ENCODE measurements at places on chromosomes 5 and 9. TPM values are rescaled to one million over a fixed set of nuclear protein-coding genes. Genes with fewer than 3 reads are reported as not detected.
A peak's percentile ranks its signal among the peaks of the same experiment; 100 is the strongest.

DND1 gene
- 0.60 TPM for total RNA-seq

- DNase-seq = no peak
These were observed 1378.7 kb upstream of the C9orf72 start for GRCh38 chr9:28951945-28952344.

DNA sequence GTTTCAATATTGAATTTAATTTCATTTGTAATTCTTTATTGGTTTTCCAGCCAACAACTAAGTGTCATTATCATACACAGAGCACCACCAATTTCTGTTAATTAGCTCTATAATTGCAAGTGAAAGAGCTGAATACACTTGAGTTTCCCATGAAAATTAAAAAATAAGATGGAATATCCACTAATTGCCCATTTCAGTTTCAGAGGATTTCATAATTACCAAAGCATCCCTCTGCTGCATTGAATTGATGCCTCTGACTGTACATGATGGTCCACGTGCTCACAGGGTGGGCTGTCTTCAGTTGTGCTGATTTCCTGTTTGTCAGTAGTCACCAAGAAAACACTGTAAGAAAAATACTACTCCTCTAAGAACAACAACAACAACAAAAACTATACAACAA lies 163.8 kb downstream of the CHSY3 start:
- DNase-seq = no peak

- DNase-seq = no peak
These were observed 3.9 kb downstream of the REEP5 start for GRCh38 chr5:112918136-112918535.

DNA sequence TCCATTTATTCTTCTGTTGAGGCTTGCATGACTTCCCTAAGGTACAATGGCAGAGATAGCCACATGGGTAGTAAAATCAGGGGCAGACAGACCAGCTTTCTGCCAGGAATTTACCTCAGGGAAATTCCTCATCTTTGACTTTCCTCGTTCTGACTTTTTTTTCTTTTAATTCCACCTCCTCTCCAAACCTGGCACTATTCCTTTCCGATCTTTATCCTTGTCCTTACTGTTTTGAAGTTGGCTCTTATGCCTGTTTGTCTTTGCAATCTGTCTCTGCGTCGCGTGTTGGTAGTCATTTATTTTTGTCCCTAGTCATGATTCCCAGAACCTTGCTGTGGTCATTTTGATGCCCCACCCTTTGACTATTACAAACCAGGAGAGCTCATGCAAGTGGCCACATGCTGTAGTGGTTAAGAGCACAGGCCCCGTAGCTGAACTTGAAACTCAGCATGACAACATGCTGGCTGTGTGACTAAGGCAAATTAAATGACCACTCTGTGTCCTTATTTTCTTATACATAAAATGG lies 19.0 kb downstream of the TMC1 start:
- no peak for DNase-seq

- DNase-seq = no peak
These were observed 266.1 kb downstream of the SMARCA2 start for GRCh38 chr9:2281031-2281802.

GRCh38 chr5:87311405-87312279 lies 44.0 kb downstream of the RASA1 start:
- no peak for DNase-seq

- no peak for DNase-seq
These were observed 52.3 kb upstream of the MYOT start for GRCh38 chr5:137815202-137815990.

- DNase-seq = no peak
These were observed 14.3 kb downstream of the CDK20 start for GRCh38 chr9:87959916-87960581.

DNA sequence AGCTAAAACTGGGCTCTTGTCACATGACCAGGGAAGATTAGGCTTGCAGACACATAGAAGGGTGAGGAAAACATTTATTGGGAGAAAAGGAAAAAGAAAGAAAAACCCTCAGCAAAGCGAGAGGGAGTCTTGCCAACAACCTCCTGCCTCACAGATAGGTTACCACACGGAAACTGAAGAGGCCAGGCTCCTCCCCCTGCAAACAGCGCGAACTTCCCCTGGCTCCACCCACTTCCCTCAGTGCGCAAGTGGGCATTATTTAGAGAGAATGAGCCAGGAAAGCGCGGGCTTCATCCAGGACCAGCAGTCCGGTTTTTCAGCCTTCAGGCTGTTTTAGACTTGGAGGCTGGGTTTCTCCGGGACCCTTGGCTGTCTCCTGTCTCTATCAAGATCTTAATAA lies 70.3 kb downstream of the STK32A start:
- no peak for DNase-seq

- DNase-seq = peak; percentile 48
These were observed 180.0 kb upstream of the DMAC1 start for GRCh38 chr9:7979611-7980010.

DNA sequence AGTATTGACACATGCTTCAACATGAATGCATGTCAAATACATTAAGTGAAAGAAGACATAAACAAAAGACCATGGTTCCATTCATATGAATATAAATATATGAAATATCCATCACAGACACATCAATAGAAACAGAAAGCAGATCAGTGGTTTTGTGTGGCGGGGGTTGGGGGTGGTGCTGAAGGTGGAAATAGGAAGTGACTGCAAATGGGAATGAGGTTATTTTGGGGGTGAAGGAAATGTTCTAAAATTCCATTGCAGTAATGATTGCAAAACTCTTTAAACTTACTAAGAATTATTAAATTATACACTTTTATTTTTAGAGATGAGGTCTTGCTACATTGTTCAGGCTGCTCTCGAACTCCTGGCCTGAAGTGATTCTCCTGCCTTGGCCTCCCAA lies 28.7 kb downstream of the TAF1L start:
- no peak for DNase-seq

DNA sequence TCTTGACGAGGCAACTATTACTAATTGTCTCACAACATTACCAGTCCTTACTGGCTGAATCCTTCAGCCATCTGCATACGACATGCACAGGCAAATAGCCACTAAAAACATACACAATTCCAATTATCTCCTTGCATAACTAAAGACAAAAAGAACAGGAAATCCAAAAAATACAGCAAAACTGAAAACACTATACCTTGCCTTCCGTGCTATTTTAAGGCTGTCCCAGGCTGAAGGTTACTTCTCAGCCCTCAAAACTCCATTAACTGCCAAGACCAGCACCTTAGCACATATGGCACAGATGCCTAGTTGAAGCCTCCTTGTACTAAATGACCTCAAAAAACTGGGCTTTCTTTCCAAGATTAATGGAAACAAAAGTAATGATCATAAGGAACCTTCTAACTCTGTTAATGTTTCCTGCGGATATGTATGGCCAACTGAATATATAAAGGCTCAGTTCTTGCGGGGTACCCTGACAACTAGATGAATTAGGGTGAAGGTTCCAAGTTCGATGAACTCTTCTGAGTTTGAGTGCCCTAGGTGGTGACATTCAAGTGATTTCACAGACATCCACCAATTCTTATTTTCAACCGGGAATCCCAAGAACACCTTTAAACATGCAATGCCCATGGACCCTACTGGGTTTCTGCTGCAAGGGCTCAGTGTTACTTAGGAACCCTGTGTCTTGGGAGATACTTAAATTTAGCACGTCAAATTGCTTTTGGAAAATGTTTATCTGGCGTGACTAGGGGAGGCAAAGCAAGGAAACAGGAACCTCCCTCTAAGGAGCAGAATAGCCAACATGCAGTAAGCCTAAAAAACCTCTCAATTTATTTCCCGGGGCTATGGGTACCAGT lies 455.3 kb downstream of the RAB3C start:
- DNase-seq = no peak

- DNase-seq = no peak
These were observed 52.4 kb downstream of the FANCC start for GRCh38 chr9:95264954-95265615.

DNA sequence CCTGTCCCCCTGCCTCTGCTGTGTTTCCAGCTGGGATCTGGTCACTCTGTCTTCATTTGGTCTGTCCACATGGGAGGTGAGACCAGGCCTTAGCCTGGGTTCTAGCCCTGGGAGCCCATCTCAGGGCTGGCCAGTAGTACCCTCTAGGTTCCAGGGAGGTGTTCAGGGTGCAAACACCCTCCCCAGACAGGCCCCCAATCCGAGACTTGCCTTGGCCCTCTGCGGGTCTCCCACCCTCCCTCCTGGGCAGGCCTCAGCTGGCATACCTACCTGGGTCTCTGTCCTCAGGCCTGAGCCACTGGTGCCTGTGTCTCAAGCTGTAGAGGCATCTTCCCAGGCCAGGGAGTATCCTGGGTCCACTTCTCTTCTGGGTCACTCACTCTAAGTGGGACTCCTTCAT lies 925 bp upstream of the SAPCD2 start:
- DNase-seq = no peak

Data from lung (tissue), 17 donors.